ENCODE measurements at places on chromosomes 2 and 18. TPM values are rescaled to one million over a fixed set of nuclear protein-coding genes. Genes with fewer than 3 reads are reported as not detected.

PLEKHH2 gene
- 31.6 TPM for total RNA-seq

MC4R gene
- total RNA-seq: not detected

MCM6 gene
- 38.8 TPM for total RNA-seq

SPP2 gene
- total RNA-seq: not detected

METTL5 gene
- total RNA-seq: 21.0 TPM

LBX2 gene
- total RNA-seq: not detected

LIPG gene
- 19.3 TPM for total RNA-seq

NXPH2 gene
- not detected for total RNA-seq

SERPINB8 gene
- 20.2 TPM for total RNA-seq

GALNT5 gene
- total RNA-seq: 20.1 TPM

PTPRN gene
- 2.3 TPM for total RNA-seq

DNA sequence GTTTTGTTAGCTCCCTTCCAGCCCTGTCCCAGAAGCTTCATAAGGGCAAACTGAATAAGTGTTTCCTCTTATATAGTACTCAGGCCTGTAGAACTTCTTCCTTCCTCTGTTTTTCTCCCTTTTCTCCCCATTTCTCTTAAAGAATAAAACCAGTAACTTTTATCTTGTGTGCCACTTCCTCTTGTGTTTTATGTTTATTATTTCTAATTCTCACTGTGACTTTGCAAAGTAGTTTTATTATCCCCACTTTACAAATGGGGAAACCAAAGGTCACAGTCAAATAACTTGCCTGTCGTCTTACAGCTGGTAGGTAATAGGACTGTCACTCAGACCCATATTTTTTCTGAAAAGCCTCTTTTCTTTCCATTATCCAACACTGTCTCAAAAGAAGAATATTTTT, 42.4 kb downstream of the RBBP8 start:
- no peak for DNase-seq

- DNase-seq: peak; percentile 90
Observed at GRCh38 chr2:136381722-136382633, 264.0 kb upstream of the CXCR4 start.

DNA sequence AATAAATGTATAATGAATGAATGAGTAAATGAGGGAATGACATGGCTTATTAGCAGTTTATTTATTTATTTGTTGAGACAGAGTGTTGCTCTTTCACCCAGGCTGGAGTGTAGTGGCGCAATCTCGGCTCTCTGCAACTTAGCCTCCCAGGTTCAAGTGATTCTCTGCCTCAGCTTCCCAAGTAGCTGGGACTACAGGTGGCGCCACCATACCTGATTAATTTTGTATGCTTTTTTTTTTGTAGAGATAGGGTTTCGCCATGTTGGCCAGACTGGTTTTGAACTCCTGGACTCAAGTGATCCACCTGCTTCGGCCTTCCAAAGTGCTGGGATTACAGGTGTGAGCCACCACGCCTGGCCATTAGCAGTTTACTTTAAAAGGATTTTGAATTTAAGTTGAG, 100.3 kb upstream of the CAVIN2 start:
- no peak for DNase-seq

GRCh38 chr2:144514616-144515091, 5.3 kb downstream of the ZEB2 start:
- DNase-seq: no peak

- DNase-seq: no peak
Observed at GRCh38 chr2:193895226-193895625, 1700.5 kb upstream of the TMEFF2 start.

GRCh38 chr2:101989740-101990460, 1.9 kb upstream of the IL1R2 start:
- DNase-seq: no peak

- DNase-seq: no peak
Observed at GRCh38 chr18:36499938-36500337, 202.4 kb downstream of the FHOD3 start.

GRCh38 chr2:163490281-163490680, 245.5 kb downstream of the FIGN start:
- no peak for DNase-seq

- DNase-seq: no peak
Observed at GRCh38 chr2:57943315-57943714, 103.3 kb upstream of the VRK2 start.

GRCh38 chr18:13374096-13374467, 155.5 kb downstream of the LDLRAD4 start:
- DNase-seq: no peak

- DNase-seq: no peak
Observed at GRCh38 chr2:240477916-240478315, 42.5 kb downstream of the GPC1 start.

GRCh38 chr2:107281637-107282036, 395.7 kb upstream of the ST6GAL2 start:
- no peak for DNase-seq

- no peak for DNase-seq
Observed at GRCh38 chr2:106781196-106781595, 104.8 kb downstream of the ST6GAL2 start.

DNA sequence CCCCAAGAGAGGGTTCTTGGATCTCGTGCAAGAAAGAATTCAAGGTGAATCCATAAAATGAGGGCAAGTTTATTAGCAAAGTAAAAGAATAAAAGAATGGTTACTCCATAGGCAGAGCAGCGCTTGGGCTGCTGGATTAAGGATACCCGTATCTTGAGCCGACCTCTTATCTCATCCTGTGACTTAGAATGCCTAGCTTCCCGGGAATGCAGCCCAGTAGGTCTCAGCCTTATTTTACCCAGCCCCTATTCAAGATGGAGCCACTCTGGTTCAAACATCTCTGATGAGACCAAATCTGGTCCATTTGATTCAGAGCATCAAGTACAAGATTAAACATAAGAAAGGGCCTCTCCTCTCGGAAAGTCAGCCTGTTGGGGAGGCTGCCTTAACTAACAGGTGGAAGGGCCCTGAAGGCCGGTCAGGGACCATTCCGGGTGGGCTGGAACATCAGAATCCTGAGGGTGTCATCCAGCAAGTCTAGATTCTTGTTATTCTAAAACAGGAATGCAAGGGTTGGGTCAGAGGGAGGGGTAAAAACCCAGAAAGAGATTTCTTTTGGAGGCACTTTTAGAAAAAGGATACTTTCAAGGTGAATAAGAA, 5.8 kb downstream of the PSD4 start:
- DNase-seq: no peak

DNA sequence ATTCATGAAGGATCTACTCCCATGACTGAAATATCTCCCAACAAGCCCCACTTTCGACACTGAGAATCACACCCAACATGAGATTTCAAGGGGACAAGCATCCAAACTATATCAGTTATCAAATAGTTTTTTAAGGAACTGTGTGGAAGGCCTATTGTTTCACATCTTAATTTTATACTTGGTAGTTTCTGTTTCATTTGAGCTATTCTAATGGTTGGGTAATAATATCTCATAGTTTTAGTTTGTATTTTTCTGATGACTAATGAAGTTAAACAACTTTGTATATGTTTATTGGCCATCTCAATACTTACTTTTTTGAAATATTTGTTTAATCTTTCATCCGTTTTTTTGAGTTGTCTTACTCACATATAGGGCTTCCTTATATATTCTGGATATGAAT, 135.0 kb downstream of the SCG2 start:
- no peak for DNase-seq

DNA sequence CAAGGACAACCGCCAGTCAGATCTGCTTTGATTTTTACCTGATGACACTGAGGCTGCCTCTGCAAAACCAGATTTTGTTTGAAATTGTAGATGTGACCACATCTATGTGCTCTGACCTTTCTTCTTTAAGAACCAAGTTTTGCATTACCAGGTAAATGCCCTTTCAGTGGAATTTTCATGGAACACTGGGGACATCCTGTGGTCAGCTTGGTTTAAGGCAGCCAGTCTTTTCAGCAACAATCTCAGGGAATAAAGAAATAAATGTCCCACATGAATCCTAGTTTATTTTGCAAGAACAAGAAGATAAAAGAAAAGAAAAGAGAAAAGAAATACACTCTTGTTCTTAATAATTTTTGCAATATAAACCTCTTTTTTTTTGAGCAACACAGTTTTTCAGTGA, 90.6 kb downstream of the POU3F3 start:
- DNase-seq: no peak

DNA sequence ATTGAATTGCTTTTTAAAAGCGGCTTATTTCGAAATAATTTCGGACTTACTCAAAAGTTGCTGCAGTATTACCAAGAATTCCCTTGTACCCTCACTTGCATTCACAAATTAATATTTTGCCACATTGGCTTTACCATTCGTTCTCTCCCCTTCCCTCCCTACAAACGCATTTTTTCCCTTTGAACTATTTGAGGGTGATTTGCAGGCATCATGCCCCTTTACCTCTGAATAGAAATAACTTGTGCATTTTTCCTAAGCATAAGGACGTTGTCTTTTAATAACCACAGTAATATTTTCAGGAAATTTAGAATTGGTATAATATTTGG, 608 bp downstream of the CCDC138 start:
- no peak for DNase-seq

DNA sequence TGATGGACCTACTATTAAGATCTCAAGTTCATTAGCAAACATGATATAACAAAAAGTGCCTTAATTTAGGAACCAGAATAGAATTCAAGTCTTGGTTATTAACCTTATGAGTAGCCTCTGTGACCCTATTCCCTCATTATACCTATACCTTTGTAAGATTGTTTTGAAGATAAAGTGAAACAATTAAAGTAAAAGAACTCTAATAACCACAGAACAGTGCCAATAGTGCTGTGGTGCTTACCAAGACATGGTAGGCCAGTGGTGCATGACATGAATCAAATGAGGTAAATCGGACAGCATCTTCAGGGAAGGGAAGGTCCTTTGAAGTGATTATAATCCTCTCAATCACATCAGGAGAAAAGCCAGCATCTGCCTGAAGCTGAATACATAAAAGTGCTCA, 36.4 kb downstream of the METTL4 start:
- DNase-seq: no peak

DNA sequence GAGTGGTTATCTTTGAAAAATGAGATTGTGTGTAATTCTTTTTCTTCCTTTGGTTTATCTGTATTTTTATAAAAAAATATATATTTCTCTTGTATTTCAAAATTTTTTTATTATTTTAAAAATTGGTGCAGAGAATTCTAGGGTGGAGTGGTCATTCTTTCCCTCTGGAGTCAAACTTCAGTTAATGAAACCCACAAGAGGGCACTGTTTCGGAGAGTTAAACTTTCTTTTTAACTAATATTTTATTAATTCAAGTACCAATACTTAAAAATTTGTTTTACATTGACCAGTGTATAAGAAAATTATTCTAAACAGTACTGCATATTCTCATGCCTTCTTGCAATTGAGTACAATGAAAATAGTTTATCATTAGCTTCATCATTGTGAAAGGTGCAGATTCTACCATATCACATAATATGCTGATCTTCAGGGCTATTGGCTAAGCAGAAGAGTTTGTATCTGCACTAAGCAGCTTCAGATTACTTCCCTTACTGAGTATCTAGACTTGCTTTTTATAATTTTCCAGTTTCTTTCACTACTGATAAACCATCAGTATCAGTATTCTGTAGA, 50.1 kb downstream of the HS1BP3 start:
- no peak for DNase-seq

DNA sequence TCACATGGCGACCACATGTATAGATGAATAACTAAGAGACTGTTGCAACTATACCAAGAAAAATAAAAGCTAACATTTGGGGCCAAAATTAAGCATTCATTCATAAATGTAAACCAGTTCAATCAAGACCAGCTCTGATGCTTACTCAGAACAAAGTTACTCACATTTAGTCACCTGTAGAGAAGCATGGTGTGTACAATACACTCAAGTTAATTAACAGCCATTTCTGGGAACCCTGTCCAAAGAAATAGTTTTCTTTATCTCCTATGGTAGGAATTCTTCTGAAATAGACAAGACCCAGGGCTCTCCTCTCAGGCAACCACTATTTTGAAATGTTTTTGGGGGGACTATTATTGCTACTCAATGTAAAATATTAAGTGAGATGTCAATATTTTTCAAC, 1.6 kb downstream of the SCN3A start:
- no peak for DNase-seq

- no peak for DNase-seq
Observed at GRCh38 chr2:227030789-227031188, 133.2 kb downstream of the COL4A4 start.

DNA sequence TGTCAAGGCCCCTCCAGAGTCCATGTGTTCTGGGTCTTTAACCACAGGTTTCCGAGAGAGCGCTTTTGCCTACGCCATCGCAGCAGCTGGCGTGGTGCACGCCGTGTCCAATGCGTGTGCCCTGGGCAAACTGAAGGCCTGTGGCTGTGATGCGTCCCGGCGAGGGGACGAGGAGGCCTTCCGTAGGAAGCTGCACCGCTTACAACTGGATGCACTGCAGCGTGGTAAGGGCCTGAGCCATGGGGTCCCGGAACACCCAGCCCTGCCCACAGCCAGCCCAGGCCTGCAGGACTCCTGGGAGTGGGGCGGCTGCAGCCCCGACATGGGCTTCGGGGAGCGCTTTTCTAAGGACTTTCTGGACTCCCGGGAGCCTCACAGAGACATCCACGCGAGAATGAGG, 9.3 kb downstream of the WNT10A start:
- DNase-seq: no peak
